ENCODE measurements at places on chromosomes 2 and 18.

DNA sequence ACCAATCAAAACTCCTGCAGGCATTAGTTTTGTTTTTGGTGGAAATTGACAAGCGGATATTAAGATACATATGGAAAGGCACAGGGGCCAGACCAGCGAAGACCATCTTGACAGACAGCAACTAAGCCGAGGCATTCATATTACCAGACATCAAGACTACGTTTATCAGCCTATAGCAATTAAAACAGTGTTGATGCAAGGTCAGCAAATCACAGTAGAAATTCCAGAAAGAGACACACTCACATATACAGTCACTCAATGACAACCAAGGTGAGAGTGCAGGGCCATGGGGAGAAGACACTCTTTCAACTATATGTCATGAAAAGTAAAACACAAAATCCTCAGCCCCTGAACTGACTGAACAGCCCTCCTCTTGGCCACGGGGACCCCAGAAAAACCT, 164.6 kb downstream of the TPO start:
- DNase-seq: no peak

DNA sequence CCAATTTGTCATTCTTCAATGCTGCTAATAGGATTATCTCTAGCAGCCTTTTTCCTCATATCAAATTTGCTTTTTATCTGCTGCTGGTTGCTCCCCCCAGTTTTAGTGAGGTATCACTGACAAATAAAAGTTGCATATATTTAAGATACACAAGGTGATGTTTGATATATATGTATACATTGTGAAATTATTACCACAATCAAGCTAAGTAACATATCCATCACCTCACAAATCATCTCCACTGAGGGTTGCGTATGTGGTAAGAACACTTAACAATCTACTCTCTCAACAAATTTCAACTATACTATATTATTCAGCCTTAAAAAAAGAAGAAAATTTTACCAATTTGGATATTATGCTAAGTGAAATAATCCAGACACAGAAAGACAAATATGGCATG, 30.5 kb upstream of the UBE2E3 start:
- DNase-seq: no peak

DNA sequence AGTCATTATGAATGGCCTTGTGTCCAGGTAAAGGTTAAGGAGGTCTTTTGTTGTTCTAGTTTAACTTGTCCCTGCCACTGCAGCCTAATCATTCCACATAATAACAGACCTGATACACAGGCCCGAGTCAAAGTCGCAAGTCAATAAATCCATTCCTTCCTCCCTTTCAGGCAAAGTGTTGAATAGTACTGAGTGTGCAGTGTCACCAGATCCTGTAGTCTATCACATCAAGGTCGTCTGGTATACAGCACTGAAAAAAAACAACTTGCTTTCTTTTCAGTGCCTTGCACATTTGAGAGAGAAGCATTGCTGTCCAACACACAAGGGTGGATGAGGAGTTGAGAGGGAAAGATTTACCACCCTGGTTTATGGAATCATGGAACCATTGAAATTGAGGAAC, 606.2 kb downstream of the BCL11A start:
- DNase-seq: no peak

- DNase-seq: peak; percentile 89
Measured at GRCh38 chr18:29644276-29644675, 1398.3 kb downstream of the DSC3 start.

DNA sequence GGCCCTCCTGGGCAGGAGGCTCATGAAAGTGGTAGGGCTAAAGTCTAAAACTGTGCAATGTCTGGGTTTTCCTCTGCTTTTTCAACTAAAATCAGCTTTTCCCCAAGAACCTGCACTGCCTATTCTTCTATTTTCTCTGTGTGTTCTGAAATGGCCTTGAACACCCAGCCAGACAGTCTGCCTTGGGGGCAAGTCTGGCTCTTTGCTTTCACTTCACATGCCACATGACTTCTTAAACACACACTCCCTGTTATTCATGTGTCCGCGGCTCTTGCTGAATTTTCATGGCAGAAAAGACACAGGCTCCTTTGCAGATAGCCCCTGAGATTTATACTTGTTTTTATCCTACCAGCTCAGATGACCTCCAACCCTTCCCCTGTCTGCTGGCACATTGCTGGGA, 10.6 kb upstream of the RPIA start:
- DNase-seq: no peak

DNA sequence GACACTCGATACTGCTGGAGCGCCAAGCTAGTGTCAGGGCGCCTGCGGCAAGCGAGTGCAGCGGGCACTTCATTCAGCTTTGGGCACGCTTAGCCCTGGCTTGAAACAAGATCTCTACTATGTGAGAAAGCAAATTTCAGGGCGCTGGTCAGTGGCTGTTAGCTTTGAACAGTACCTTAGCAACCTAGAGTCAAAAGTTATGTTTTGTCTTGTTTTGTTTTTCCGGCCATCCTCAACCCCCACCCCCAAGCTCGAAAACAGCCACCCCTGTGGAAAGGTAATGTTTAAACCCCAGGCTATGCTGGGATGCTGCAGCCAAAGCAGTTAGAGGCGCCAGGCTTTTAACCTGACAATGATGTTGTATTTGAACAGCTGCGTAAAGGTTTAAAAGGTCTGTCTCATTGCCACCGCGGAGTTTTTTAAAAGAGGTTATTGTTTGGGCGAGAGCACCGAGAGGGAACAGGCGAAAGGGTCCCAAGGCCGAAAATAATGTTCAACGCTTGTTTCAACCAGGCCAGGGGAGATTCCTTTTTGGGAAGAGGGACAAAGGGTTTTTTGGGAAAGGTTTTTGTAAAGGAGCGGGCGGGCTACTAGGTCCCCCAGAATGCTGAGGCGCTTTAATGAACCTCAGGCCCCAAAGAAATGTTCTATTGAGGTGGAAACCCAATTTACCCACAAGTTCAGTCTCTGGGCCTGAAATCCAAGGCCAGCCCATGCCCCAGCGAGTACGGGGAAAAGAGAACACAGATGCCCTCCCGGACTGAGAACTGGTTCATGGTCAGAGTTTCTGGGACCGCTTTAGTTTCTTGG, 2.3 kb upstream of the HOXD10 start:
- DNase-seq: no peak

DNA sequence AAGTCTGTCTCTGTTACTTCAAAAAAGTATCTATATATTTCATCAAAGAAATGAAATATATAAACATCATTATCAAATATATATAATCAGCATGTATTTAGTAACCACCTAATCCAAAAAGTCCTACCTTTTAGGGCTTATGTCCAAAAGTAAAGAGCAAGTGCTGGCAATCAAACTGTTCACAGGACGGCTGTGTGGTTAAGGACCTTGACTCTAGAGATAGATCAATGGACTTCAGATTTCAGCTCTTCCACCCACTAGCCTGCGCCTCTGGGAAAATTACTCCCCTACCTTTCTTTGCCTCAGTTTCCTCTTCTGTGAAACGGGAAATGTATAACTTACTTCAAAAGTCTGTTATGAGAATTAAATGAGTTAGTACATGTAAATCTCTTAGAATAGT, 29.4 kb downstream of the SATB2 start:
- DNase-seq: no peak

DNA sequence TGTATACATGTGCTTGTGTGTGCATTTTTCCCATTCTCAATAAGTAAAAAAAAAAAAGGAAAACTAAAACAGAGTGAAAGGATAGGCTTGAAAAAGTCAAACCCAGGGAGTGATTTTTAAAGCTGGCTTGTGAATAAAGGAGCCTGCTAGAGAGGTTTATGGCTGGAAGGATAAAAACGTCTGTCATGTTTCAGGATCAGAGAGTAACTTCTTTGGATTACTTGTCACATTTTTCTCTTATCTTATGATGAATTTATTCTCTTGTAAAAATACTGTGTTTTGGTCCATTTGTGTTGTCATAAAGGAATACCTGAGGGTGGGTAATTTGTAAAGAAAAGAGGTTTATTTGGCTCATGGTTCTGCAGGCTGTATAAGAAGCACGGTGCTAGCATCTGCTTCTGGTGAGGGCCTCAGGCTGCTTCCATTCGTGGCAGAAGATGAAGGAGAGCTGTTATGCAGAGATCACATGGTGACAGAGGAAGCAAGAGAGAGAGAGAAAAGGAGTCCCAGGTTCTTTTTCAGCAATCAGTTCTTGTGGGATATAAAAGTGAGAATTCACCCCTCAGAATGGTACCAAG, 89.1 kb downstream of the OSBPL6 start:
- no peak for DNase-seq
